ENCODE measurements at places on chromosomes 1 and 21.

DNA sequence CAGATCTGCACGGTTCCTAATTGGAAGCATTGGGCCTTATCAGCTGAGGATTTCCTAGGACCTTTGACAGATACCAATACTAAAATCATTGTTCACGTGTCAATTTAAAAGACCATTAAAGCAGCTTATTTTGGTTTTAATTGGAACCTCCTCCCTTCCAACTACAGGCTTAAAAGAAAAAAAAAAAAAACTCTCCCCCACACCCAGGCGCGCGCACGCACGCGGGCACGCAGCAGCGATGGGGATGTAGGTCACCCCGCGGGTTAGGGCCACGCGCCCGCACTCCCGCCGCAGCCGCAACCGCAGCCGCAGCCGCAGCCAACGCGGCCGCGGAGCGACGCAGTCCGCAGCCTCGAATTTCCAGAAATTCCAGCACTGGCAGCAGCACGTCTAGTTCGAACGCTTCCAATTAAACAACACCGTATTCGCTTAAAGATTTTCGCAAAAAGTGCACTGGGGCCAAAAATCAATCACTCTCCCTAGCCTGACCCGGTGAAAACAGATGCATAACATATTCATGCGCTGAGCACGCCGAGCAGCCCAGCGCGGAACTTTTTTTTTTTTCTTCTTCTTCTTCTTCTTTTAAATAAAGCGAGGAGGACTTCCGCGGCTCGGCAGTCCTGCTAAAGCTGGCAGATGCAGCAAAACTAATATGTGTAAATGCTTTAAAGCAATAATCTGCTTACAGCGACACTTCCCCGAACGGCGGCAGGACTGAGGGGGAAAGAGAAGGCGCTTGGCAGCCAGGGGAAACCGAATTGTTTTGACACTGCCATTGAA lies 13.3 kb upstream of the BARHL2 start:
- no peak for DNase-seq

DNA sequence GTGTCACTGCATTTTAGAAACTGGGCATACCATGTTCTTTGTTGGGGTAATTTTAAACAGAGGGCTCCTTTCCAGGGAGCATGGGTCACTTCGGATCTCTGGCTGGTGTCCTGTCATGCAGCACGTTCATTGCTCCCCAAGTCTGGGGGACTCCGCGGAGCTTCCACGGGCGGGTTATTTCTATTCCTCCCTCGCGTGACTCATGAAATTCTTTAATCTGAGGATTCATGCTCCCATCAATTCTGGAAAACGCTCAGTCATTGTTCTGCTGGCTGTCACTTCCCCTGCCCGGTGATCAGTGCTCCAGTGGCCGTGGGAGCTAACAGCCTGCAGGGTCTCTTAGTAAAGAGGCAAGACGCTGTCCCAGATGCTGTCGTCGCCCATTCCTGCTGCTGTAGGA lies 28.1 kb downstream of the CFAP74 start:
- DNase-seq = no peak

GRCh38 chr1:35173909-35174540 lies 18.9 kb downstream of the SFPQ start:
- no peak for DNase-seq

DNA sequence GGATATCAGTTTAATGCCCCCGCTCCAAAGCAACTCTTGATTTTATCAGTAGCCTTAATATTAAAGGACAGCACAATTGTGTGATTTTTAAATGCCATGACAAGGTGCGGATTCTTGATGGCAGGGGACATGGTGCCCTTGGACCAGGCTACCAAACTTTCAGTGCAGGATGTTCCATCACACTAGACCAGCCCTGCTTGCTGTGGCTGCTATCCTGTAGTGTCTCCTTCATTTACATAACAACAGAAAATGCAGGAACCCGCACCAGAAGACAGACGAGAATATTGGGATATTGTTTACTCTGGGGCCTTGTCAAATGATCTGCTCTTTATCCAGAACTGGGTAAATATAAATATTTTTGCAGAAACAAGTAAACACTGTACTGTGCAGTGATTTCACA lies 229.3 kb upstream of the PKN2 start:
- DNase-seq = no peak

GRCh38 chr1:56074007-56074651 lies 505.2 kb downstream of the PLPP3 start:
- DNase-seq = no peak

DNA sequence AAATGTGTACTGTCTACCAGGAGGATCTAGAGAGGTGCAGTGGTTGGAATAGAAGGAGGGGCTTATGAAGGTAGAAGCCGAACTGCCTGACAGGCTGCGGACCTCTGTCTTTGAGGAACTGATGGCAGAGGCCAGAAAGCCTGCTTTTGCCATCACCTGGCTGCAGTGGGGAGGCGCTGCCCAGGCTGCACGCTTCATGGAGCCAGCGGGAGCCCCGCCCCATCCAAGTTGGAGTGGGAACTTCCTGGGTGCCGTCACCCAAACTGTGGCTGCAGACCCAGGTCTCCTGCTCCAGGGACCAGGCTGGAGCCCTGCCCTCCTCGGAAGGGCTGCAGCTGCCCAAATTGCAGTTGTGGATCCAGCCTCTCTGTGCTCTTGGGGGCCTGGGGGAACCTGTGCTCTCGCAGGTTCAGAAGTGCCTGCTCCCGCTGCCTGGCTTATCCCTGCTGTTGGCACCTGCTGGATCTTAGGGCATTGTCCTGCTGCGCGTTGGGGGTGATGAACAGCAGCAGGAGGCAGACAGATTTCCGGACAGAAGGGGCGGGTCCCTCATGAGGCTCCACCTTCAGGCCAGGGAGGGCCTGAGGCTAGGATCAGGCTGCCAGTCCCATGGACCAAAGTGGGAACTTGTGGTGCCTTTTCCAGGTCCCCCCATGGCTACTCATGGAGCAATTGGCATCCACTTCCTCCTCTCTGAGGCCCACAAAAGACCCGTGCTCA lies 118.0 kb upstream of the PLPPR4 start:
- DNase-seq = peak; percentile 35

GRCh38 chr1:60575326-60575977 lies 501.9 kb upstream of the C1orf87 start:
- no peak for DNase-seq

DNA sequence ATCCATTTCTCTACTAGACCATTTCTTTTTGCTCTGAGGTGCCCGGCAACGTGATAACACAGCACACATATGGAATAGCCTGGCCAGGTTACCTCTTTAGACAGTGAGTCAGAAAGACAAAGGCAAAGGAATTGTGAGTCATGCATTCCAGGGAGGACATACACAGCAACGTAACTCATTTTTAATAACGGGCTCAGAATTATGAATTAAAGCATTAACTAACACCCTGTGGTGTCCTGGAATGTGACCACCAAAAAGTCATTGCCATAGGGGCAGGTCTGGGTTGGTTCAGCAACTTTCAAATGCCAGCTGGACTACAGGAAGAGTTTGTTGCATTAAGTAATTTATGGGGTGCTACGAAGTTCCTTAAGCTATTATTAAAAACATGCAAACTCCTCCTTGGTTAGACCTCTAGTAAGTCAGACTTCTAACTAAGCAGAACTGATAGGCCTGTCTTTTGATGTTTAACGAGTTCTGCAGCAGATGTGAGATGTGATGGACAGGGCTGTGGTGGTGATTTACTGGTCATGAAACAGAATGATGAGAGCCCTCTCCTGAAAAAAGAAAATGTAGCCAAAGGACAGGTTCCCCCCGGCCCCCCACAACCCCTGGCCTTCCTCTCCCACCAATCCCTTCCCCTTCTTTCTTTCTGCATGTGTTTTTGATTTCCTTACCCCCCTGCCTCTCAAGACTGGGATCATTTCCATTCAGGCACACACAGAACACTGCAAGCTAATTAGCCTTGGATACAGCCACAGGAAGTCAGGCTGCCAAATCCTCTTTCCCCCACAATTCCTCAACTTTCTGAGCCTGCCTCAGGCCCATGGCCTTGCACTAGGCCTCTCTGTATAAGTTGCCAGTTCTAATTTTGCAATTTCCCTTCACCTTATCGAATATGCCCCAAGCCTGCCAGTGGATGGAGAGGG lies 88.9 kb upstream of the HAO2 start:
- no peak for DNase-seq

GRCh38 chr1:18012686-18013085 lies 94.9 kb upstream of the IGSF21 start:
- DNase-seq = no peak
